ENCODE measurements at places on chromosomes 16 and 17.

- DNase-seq = peak; percentile 2
Observed at GRCh38 chr17:56478836-56479447, 114.6 kb upstream of the NOG start.

DNA sequence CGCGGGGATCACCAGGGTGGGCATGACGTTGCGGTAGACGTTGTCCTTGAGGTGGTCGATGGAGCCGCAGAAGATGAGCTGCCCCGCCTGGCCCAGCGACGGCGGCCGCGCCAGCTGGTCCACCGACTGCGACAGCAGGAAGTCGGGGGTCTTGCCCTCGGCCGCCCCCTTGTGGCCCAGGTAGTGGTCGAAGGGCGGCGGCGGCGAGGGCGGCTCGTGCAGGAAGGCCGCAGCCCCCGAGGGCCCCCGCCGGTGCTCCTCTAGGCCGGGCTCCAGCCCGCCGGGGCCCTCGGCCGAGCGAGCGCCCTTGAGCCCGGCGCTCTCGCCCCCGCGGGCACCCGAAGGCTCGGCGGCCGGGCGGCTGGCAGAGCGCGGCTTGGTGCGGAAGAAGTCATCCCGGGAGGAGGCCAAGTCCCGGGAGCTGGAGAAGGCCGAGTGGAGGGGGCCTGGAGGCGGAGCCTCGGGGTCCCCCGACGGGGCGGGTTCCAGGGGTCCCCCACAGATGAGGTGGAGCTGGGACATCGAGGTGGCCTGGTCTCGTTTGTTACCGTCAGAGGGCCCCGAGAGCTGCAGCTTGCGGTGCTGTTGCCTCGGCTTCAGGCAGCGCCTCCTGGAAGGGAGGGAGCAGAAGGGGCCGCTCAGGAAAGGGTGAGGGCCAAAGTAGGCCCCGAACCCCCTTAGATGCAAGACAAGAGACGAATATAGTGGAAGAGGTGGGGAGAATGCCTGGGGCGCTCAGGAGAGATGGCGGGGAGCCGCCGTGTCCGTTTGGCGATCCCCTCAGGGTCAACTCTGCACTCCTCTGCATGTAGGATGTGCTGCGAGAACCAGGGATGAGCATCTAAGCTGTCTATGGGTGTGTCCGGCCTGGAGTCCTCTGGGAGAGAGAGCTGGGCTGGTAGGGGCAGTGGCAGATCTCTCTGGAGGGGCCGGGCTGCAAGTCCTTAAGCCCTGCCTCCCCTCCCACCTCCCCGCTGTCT, 8.8 kb downstream of the FAM171A2 start:
- no peak for DNase-seq

GRCh38 chr16:57774705-57775285, 27.5 kb downstream of the KIFC3 start:
- no peak for DNase-seq

GRCh38 chr17:60315650-60316049, 76.3 kb downstream of the USP32 start:
- DNase-seq = no peak

DNA sequence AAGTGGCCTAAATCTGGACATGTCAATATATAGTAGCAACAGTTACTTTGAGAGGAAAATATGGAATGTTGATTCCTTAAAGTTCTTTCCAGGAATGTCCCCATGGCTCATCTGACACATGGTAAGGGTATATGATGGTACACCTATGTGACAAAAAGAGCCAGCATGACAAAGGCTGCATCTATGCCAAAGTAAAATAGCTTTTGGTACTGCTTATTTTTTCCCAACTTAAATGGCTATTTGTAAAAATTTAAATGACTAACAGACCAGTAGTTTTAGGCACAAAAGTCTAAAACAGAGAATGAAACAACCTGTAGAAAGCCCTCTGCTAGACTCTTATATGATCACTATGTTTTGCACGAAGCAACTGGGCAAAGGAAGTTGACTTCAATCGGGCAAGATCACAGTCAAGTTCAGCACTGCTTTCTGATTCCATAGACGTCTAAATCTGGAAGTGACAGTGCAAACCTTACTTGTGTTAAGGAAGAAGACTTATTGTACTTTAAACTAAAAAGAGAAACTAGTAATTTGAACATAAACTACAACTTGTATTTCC, 135.1 kb downstream of the SKAP1 start:
- no peak for DNase-seq

GRCh38 chr16:1042866-1043265, 29.7 kb upstream of the SSTR5 start:
- no peak for DNase-seq

DNA sequence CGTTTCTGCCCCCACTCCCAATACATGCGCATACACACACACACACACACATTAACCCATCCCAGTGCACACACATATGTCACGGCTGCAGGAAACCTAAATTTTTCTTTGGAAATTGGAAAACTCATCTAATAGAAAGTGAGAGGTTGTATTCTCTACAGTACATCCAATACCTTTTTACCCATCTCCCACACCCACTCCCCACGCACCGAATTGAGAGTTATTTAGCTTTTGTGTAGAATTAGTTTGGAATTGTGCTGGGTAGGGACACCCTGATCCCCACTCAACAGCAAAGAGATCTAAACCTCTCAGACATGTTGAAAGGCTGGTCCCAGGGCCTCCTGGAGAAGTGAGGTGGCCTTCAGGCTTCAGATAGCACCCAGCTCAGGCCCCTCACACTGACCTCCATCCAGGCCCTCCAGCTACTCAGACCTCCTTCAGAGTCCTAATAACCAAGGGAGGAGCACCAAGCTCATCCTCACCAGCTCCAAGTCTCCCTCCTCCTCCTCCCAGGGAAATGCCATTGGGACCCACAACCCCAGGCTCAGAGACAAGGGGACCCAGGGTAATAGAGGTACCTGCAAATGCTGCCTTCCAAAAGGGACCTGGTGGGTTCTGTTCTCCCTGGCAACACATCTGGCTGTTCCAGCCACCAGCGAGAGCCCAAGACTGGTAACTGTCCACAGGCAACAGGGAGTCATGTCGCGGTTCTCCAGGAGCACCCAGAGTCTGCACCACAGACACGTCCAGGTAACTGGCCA, 955 bp downstream of the HOXB13 start:
- DNase-seq = no peak

DNA sequence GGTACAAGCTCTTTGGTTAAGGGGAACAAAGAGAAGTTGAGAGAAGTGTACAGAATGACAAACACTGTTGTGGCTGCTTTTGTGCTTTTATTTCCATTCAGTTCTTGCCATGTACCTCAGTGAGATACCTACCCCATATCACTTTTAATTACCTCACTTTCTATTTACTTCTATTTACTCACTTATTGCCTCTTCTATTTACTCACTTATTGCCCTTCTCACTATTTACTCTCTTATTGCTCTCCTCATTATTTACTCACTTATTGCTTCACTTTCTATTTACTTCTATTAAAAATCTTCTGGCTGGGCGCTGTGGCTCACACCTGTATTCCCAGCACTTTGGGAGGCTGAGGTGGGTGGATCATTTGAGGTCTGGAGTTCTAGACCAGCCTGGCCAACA, 41.9 kb downstream of the MBTD1 start:
- DNase-seq = no peak

DNA sequence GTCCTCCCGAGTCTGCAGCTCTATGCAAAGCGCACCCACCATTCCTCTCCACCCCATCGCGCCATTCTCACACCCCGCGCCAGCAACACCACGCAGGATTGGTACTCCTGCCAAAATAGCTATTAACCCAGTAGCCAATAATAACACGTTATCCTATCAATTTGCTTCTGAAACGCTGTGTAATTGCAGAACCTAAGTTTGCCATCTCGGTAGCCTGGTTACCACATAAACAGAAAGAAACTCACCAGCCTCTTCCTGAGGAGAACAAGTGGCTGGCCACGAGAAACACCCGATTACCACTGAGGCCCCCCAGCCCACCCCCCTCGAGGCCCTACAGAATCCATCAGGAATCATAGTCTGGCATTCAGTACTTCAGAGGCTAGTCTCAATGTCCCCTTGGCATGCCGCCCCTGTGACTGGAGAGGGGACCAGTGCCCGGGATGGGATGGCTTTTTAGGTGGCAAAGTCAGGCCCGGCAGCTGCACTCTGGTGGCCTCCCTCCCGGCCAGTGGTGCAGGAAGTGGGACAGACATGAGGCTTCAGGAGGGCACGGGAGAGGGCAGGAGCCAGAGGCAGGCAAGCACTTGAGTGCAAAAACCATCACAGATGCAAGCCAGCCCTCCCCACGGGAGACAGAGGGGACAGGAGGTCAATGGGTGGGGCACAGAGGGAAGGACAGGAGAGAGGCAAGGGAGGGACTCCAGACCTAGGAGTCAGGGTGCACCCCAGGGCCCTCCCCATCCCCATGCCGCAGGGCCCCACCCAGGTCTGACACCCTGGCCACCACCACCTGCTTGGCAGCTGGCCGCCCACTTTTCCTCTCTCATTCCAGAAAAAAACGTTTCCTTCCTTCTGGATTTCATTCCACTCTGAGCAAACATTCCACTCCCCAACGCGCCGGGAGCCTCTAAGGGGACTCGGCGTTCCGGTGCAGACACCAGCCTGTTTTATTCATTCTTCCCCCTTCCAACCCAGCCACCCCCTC, 192.5 kb downstream of the ZNF423 start:
- DNase-seq = no peak

DNA sequence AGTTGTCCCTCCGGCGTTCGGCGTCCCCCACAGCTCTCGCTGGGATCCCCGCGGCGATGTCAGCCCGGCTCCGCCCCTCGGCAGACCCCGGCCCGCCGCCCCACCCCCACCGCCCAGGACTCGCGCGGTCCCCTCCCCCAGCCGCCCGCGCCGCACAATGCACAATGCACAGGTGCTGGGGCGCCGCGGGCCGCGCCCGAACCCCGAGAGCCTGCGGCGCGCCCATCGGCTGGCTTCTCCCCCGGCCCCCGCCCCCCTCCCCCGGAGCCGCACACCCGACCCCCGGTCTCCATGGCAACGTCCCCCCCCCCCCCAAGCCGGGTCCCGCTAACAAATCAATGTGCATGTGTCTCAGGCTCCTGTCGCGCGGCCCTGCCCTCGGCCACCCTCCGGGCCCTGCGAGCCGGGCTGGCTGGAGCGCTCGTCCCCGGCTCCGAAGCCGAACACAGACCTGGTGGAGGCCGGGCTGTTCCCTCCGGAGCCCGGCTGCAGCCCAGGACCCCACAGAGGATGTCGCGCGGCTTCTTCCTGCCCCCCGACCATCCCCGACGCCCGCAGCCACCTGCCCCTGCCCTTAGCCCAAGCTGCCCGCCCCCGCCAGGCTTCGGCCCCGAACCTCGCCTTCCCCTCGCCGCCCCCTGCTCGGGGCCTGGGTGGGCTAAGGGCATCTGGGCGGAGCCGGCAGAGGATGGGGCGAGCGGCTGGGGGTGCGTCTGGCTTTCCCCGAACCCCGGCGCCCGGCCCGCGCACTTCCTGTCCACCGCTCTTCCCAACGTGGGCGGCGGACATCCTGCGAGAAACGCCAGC, 818 bp upstream of the CBX8 start:
- DNase-seq = no peak

All from GDM1 (cell line).